Hematopoietic multipotent progenitor cell treated with erythropoietin and hydrocortisone succinate and interleukin-3 and kit ligand, for 15 days (in vitro differentiated cells): ENCODE measurements at places on chromosomes 2 and 18.

- no peak for DNase-seq
These were observed 72.8 kb downstream of the TMEM18 start for GRCh38 chr2:604385-604784.

DNA sequence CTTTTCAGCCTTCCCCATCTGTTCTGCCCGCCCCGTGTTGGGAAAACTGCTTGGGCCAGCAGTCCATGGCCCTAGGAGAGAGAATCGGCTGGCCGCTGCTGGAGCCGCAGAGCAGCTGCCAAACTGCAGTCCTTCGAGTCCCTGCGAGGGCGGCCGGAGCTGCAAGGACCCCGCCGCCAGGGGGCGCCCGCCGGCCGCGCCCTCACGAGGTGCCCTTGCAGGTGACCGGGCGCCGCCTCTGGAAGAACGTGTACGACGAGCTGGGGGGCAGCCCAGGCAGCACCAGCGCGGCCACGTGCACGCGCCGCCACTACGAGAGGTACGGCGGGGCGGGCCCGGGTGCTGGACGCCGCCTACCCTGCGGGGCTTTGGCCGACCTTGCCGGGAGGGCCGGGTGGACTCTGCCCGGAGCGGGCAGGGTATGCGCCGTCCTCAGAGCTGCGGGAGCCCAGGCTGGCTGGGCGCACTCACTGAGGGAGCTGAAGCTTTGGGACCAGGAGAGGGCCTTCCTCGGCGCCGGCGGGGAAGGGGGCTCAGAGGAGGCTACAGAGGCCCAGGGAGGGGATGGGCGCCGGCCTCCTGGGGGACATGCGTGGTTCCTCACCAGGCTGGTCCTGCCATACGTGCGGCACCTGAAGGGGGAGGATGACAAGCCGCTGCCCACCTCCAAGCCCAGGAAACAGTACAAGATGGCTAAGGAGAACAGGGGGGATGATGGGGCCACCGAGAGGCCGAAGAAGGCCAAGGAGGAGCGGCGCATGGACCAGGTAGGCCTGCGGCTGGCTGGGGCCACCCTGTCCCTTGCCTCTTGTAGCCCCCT is 13.6 kb downstream of the ARID5A start:
- peak; percentile 35 for DNase-seq

DNA sequence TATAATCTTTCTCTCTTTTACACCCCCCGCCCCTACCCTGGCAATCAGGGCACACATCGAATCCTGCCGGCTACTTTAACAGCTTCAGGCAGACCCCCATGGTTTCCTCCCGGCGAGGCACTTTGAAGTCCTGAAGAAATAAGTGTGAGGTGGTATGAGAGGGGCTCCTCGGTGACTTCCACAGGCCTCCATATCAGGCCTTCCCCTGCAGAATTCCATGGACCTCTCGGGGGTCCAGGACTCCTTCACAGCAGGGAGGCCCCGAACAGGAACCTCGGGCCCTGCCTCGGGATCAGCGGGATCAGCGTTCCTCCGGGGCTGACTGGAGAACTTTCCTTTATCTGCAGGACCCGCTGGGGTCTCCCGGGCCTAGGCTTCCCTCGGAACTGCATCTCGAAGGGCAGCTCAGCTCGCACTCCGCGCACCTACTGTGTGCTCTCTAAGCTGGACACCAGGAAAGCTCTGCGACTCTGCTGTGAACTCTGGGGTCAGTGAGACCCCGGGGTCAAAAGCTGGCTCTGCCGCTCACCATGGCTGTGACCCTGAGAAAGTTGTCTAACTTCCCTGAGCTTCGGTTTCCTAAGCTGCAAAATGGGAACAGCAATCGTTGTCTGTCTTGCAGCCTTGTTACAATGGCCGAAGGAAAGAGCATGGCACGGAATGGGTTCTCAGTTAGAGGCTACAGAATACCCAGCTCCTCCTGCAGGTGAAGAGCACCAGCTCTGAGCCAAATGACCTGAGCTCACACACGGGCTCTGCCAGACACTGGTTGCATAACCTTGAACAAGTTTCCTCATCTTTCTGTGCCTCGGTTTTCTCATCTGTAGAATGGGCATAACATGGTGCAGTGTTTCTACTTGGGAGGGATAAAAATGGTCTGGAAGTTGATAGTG is 97.4 kb upstream of the ID2 start:
- DNase-seq = no peak

GRCh38 chr2:228771315-228771714 is 499.8 kb downstream of the PID1 start:
- no peak for DNase-seq

GRCh38 chr18:3791238-3791637 is 341.3 kb downstream of the TGIF1 start:
- no peak for DNase-seq

DNA sequence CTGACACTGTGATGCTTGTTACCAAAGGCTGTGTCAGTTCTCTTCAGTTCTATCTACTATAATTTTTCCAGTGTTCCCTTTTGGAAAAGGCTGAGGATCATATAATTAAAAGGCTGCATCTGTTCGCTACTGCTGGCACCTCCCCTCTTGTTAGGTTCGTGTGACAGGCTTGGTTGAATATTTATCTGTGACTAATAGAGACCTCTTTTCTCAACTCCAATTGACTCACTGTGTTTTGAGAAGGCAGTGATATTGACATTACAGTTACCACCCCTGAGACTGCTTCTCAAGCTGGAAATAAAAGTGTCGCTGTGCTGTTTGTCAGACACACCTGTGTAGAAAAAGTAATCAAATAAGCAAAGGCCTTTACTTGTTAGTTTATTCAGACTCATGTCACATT is 205.5 kb upstream of the KCNH7 start:
- DNase-seq = no peak

DNA sequence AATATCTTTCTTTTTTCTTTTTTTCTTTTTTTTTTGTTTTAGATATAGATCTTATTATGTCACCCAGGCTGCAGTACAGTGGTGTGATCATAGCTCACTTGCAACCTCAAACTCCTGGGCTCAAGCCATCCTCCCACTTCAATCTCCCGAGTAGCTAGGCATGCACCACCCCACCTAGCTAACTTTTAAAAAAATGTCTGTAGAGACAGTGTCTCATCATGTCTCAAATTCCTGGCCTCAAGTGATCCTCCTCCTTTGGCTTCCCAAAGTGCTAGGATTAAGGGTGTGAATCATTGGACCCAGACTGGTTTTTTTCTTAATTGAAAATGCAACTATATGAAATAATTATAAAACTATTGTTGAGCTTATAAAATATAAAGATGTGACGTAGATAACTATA is 9.8 kb upstream of the ZCCHC2 start:
- DNase-seq = no peak

GRCh38 chr2:172834881-172835280 is 99.2 kb downstream of the RAPGEF4 start:
- DNase-seq = no peak

DNA sequence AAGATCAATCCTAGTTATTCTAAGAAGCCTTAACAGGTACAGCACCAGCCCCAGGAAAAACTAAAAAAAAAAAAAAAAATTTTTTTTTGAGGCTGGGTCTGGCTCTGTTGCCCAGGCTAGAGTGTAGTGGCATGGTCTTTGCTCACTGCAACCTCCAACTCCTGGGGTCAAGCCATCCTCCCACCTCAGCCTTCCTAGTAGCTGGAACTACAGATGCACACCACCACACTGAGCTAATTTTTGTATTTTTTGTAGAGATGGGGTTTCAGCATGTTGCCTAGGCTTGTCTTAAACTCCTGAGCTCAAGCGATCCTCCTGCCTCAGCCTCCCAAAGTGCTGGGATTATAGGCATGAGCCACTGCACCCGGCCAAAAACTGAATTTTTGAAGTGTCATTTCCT is 10.3 kb upstream of the ALPK2 start:
- DNase-seq = no peak

DNA sequence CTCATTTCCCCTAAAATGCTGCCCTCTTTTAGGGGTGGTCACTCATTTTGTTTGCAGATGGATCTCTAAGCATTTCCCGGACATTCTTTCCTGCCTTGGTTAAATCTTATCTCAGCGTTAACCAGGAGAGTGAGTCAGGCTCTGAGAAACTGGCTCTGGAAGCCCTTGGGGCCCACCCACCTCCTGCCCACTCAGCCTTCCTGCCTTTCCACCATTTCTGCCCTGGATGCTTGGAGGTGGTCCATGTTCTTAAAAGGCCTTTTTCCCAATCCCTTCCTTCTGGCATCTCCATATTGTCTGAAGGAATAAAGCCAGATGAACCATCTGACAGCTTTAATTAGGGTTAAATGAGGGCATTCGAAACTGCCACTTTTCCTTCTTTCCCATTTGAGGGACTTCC is 9.5 kb downstream of the HK2 start:
- DNase-seq = no peak

- peak; percentile 93 for DNase-seq
These were observed 7.9 kb downstream of the TUBB6 start for GRCh38 chr18:12315911-12316310.

DNA sequence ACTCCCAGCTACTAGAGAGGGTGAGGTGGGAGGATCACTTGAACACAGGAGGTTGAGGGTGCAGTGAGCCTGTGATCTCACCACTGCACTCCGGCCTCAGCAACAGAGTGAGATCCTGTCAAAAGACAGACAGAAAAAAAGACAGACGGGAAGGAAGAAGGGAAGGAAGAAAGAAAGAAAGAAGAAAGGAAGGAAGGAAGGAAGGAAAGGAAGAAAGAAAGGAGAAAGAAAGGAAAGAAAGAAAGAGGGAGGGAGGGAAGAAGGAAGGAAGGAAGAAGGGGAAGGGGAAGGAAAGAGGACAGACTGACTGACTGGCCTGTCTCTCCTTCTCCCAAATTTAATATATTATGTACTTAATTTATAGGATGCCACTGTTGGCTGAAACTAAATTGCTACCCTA is 21.6 kb downstream of the SP9 start:
- DNase-seq = no peak

GRCh38 chr2:46338674-46339073 is 41.5 kb downstream of the EPAS1 start:
- no peak for DNase-seq

DNA sequence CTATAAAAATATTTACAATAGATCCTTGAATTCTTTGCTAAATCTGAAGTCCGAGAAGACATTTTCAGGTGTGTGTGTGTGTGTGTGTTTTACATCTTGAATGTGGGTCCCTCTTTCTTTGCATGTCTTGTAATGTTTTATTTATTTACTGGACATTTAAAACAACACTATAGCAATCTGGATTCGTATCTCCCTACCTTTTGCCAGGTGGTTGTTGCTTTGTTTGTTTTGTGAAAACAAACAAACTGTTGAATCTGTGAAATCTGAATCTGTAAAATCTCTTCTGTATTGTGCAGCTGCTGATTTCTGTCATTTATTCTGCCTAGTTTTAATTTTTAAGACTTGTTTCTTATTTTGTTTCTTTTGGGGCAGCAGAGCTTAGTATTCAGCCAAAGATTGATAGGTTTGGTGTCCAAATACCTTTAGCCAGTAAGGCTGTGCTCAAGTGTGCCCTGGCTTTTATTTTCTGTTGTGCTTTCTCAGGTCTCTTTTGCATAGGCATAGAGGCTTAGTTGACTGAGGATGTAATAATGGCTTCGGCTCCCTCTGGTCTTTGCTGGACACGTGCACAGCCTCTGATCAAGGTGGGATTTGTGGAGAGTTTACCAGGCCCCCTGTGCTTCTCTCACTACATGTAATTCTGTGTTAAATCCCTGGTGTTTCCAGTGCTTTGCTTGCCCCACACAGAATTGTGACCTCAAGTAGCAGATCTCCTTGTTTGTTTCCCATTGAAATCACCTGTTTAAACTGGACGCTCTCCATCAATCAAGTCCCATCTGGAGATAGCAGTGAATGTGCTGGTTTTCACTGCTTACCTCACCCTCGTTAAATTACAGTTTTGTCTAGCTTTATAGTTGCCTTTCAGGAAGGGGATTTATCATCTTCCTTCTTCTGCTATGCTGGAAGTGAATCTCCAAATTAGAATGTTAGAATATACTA is 71.1 kb downstream of the BIRC6 start:
- DNase-seq = no peak

GRCh38 chr2:240803191-240803590 is 16.8 kb downstream of the KIF1A start:
- no peak for DNase-seq

DNA sequence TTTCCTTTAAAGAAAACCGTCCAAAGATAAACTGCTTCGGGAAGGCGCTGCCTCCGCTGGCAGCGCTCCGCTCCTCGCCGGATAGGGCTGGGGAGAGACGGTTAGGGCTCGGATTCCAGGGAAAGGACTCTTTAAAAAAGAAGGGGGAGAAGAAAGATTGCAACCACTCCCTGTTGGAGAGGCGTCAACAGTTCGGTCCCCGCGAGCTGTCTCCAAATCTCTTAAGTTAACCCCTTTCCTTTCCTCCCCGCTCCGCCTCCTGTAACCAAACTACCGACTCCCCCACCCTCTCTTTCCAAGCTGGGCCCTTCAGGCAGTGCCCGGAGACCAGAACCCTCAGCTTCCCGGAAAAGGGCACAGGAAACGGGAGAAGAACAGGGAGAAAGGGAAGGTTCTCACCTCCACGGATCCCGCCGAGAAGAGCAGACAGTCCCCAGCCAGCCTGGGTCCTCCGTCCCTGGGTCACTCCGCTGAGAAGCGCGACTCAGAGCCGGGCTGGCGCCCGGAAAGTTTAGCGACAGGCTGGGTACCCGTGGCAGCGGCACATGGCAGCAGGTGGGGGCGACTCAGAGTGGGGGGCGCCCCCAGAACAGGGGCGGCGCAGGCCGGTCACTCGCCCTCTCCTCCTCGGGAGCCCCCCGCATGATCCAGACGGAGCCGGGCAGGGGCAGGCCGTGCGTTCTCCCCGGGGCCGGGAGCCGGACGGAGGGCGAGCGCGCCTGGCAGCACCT is 675 bp downstream of the FZD5 start:
- DNase-seq = peak; percentile 52

GRCh38 chr2:136128905-136129304 is 11.0 kb upstream of the CXCR4 start:
- no peak for DNase-seq

- DNase-seq = no peak
These were observed 57.3 kb downstream of the SLC8A1 start for GRCh38 chr2:40394597-40394996.

DNA sequence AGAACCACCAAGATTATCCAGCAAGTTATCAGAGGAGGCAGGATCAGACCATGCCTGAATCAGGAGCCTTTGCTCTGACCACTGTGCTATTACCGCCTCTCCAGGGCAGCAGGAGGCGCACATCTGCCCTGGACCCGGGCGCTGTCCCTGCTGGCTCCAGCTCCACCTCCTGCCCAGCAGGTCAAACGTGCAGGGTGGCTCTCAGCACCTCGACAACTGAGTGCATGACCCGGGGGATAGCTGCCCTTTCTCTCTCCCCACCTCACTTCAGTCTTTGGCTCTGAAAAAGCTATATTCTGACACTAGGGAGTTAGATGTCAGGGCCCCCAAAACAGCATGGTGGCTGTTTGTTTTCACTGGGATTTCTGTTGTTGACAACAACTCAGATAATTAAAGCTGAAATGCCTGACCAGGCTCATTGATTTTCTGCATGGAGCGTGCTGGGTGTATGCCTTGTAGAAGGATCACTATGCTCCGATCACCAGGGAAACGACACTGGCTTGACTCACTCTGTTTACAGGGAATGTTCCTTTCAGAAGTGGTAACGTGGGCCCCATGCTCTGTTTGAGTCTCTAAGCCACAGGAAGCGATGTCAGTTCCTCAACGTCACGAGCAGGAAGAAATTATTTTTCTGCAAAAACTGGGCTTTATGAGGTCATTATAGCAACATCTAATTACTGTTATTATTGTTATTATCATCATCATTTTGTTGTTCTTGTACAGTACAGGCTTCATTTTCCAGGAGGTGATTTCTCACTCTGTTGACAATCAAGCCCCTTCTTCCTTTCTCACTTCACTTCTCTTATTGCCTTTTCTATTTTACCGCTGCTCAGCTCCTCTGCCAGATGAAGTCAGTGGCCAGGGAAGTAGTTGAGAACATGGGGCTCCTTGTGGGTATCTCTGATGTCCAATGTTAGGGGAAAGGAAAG is 125.6 kb downstream of the PLB1 start:
- no peak for DNase-seq
